Sigmoid colon (tissue), 7 donors: ENCODE measurements at places on chromosomes 11 and 22. TPM values are rescaled to one million over a fixed set of nuclear protein-coding genes. Genes with fewer than 3 reads are reported as not detected.

NLRP10 gene
- not detected for total RNA-seq

DNA sequence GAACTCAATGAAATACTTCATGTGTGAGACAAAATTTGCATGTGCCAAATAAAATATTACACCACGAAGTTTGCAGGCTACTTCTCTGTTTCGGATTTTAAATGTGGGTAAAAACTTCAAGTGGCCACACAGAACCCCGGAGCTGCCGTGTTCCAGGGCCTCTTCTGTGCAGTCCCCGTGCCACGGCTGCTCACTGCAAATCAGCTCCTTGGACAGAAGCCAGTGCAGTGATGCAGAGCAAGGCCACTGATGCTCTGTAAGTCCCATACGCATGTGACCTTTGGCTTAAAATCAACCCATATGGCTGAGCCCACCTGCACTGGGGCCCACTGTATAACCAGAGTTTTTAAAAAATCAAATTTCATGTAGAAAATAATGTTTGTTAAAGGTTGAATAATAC is 1309.4 kb downstream of the TBC1D22A start:
- DNase-seq, result no peak

SLC25A18 gene
- total RNA-seq, result 7.3 TPM

- DNase-seq, result no peak
Observed at GRCh38 chr11:66920978-66921784, 37.0 kb downstream of the PC start.

DNA sequence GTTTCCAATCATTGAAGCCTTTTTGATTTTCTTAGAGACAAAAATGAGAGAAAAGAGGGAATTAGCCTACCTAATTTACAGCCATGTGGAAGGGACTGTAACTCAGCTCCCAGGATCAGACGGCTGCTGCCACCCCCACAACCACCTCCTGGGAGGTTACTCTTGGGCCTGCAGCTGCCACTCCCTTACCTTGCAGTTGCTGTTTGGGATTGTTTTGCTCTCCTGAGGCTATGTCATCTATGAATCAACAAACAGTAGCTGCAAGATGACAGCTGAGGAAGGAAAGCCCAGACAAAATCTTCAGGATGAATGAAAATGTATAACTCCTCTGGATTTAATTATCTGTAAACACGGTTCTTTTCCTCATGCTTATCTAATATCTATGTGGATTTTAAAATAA is 28.0 kb upstream of the ZC3H12C start:
- DNase-seq, result no peak

DNA sequence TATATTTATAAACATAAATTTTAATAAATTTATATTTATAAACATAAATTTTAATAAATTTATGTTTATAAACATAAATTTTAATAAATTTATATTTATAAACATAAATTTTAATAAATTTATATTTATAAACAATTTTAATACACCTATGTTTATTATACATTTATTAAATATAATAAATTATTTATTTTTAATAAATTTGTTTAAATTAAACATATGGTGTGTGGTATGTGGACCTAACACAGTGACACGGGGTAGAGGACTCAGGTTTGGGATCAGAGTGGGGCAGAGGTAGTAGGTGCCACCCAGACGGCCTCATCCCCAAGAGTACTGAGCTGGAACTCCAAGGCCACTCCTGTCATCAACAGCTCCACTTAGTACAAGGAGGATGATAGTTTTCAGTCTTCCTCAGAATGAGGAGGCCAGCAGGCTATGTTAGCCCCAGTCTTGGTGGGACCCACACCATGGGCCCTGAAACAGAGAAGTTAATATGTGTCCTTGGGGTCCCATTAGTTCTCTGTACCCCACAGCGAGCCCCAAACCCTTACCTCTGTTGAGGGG is 46.7 kb upstream of the BID start:
- no peak for DNase-seq

DNA sequence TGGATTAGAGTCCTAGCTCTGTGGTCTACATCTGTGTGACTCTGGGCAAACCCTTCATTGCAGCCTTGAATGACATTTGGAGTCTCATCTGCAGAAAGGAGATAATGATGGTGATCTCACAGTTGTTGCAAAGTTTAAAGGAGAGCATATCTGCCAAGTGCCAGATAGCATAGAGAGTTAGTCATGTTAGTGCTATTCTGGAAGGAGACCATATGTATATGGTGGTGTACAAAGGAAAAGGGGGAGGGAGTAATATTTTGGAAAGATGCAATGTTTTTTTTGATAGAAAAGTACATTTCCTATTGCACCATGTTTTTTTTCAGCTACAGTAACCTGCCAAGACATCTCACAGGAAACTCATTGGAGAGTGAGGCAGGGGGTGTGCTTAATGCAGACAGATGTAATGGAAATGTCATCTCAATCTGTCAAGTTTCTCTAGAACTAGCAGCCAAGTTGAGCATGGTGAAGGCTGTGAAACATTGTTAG is 92.1 kb upstream of the NARS2 start:
- no peak for DNase-seq

GRCh38 chr22:42217019-42217751 is 53.3 kb downstream of the TCF20 start:
- no peak for DNase-seq

DNA sequence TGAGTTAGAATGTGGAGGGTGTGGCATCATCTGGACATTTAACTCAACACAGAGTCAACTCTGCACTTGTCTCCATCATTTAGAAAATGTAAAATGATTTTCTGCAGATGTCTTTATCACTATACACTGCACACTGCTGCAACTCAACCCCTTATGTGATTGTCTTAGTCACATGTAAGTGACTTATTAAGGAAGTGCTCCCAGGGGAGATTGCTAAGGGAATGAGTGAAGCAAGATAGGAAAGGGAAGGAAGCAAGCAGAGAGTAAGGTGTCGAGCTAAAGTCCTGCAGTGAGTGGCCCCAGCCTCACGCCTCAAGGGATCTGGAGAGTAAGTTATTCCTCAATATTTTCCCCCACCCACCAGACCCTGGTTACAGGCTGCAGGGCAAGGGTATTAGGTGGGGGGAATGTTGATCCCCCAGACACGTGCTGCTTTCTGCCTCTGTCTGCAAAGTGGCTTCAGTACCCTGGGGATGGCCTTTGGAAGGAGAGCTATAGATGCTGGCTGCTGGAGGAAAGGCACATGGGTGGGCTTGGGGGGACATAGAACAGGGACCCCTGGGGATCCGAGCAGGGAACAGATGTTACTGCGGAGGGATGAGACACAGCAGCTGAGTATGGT is 7.2 kb upstream of the CBX6 start:
- no peak for DNase-seq

- peak; percentile 55 for DNase-seq
Observed at GRCh38 chr22:50027639-50028537, 15.3 kb upstream of the IL17REL start.

- no peak for DNase-seq
Observed at GRCh38 chr11:81332276-81332675, 1401.4 kb downstream of the FAM181B start.

DNA sequence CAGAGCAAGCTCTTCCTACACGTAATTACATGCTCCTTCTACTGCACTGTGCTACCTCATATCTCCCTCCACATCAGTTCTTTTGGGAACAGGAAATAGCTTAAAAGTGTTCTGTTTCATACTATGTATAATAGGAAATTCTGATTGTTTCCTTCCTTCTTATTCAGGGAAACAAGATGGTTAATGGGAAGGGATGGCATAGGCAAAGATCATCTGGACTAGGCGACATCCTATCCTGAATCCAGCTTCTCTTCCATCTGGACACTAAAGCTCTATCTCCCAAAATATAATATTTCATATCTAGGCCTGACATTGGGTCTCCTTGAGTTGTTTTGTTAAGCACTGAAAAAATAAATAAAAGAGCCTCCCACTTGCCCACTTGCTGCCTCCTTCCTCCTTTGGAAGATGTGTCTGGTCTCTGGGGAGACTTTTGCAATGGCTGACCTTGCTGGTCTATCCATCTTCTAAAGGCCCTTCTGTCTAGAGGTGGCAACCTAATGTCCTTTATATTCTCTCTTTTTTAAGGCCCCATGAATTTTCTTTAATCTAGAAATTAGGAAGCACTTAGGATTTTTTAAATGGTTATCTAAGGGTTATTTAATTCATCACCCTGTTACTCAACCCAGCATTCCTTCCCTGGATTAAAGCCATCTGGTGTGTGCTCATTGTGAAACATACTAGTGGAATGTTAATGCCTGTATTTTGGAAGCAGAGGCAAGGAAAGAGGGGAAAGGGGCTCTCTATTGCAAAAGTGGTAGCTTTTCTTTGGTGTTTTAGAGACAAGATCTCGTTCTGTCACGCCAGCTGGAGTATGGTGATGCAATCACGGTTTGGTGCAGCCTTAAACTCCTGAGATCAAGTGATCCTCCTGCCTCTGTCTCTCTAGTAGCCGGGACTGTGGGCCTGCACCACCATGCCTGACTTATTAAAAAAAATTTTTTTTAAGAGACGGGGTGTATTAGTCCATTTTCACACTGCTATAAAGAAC is 20.6 kb downstream of the CLMP start:
- peak; percentile 93 for DNase-seq

CCDC134 gene
- 4.5 TPM for total RNA-seq

GSTT2B gene
- 0.71 TPM for total RNA-seq

OR8B4 gene
- total RNA-seq, result not detected

- DNase-seq, result peak; percentile 86
Observed at GRCh38 chr11:76680518-76681425, 10.2 kb upstream of the LRRC32 start.

SCN4B gene
- total RNA-seq, result 1.4 TPM

- no peak for DNase-seq
Observed at GRCh38 chr11:34744511-34744910, 123.6 kb downstream of the EHF start.

GRCh38 chr22:30273711-30274436 is 7.2 kb upstream of the OSM start:
- DNase-seq, result no peak

GRCh38 chr11:69477086-69477485 is 4.4 kb upstream of the LINC01488 start:
- DNase-seq, result no peak

PKDREJ gene
- not detected for total RNA-seq

DNA sequence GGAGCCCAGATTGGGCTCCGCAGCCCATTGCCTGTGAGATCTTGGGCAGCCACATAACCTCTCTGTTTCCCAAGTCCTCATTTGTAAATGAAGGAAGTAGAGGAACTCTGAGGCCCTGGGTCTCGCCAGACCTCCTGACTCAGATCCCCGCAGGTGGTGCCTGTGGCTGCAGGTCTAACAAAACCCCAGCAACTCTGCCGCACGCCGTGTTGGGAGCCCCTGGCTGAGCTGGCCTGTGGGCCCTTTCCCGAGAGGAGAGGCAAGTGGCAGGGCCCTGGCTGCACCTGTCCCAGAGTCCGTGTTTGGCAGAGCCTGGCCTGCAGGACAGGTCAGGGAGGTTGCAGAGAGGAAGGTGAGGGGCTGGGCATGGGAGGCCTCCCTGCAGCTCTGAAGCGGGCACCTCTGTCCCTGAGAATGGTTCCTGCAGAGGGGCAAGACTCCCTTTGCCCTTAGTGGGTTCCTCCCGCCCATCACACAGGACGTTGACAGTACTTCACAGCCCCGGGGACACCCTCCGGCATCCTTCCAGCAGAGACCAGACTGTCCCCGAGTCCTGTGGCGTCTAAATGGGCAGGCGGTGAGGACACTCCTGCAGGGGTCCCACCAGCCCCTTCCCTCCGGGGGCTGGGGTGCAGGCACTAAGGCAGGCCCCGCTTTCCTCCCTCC is 67.7 kb downstream of the ARHGAP8 start:
- peak; percentile 48 for DNase-seq

DNA sequence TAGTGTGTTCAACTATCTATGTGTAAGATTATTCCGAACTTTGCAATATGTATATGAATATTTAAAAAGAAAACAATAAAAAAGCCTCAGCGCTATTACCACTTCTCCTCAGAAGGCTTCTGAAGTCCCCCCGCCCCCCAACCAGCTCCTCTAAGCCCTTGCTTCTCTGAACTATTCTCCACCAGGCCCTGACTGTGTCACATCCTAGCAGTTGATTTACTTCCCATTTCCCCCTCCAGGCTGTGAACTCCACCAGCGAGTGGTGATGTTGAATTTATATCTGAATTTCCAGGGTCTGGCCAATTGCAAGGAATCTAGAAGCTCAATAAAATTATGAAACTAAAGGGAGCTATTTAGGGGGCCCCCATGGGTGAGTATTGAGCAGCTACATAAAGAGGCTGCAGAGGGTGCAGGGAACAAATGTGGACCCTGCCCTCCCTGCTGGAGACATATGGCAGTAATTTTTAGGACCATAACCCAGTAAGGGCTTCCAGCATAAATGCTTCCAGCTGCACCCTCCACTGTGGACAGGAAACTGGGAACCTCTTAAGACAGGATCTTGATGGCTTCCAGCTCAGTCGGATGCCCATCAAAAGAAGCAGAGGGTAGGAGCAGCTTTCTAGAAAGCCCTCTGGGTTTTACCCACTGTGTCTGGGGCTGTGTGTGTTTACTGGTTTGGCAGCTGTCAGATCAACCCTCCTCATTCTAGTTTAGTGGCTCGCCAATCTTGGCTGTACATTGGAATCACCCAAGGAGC is 81.4 kb downstream of the TIMP3 start:
- DNase-seq, result no peak

GRCh38 chr11:78230161-78230877 is 41.6 kb downstream of the USP35 start:
- no peak for DNase-seq

- no peak for DNase-seq
Observed at GRCh38 chr11:27649800-27650199, 50.5 kb downstream of the BDNF start.

- no peak for DNase-seq
Observed at GRCh38 chr11:120694726-120695125, 183.2 kb downstream of the GRIK4 start.

DNA sequence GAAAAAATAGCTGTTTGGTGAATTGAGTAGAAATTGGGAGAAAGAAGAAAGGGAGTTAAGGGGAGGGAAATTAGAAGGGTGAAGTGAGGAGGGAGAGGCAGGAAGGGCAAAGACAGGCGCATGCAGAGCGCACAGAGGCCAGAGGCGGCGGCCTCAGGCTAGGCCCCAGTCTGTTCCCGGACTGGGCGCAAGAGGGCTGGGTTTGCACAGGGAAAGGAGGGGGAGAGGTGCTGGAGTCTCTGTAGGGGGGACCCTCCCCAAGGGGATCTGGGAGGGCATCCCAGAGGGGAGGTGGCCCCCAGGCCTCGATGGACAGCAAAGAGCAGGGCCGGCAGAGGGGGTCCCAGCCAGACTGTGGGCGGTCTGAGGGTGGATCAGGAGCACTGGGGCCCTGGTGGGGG is 1.3 kb upstream of the FLRT1 start:
- DNase-seq, result no peak

GRCh38 chr11:12724301-12725054 is 50.3 kb downstream of the TEAD1 start:
- peak; percentile 95 for DNase-seq

OR51B4 gene
- total RNA-seq, result not detected

CCDC116 gene
- 0.36 TPM for total RNA-seq

MYEOV gene
- not detected for total RNA-seq

MEI1 gene
- not detected for total RNA-seq

HBB gene
- total RNA-seq, result 2.5 TPM
